ENCODE measurements at places on chromosomes 7 and 10.

DNA sequence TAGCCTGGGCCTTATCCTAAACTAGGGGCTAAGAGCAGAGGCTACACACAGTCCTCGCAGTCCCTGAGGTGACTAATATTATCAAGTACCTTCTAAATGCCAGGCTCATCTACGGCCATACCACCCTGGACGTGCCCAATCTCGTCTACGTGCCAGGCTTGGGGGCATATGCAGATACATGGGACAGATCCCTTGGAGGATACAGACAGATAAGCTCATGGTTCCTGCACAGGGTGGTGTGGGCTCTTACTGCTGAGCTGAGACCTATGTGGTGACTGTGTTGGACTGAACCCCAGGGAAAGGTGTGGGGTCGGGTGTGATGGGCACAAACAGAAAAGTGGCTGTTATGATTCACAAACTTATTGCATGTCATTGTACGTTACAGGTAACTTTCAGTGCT, 268.4 kb upstream of the NEBL start:
- no peak for DNase-seq

- no peak for DNase-seq
These were observed 1.8 kb downstream of the TMEM26 start for GRCh38 chr10:61451357-61451756.

- no peak for DNase-seq
These were observed 54.8 kb upstream of the CALD1 start for GRCh38 chr7:134724606-134725005.

DNA sequence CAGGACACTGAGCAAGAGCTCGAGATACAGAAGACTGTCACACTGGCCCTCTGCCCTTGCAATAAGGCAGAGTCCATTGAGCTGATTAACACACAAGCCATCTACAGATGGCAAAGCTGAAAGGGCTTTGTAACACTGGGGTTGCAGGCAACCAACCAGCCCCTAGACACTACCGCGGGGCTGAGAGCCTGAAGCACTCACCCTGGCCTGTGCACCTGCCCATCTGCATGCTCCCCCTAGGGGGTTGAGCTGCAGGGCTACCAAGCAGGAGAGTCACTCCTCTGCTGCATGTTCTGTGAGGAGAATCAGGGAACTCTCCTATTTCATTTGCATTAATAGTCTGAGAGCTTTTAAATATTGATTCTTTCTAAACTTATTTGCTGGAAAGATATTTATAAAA, 128.1 kb upstream of the VIPR2 start:
- no peak for DNase-seq

GRCh38 chr10:119498889-119499676, 43.4 kb downstream of the RGS10 start:
- DNase-seq: no peak

GRCh38 chr10:130882906-130883305, 428.6 kb downstream of the TCERG1L start:
- no peak for DNase-seq

All from GM04504 (cell line).